M059J (cell line): ENCODE measurements at places on chromosomes 11 and 22. TPM values are rescaled to one million over a fixed set of nuclear protein-coding genes. Genes with fewer than 3 reads are reported as not detected.

HSPB2 gene
- not detected in 2 replicates for total RNA-seq

GAL gene
- not detected in 2 replicates for total RNA-seq

GTSE1 gene
- total RNA-seq: 19.8 and 26.7 TPM in 2 replicates

MS4A6E gene
- total RNA-seq: 25.8 and 38.5 TPM in 2 replicates

CENPM gene
- 47.5 and 62.8 TPM in 2 replicates for total RNA-seq

CELF1 gene
- 50.0 and 73.1 TPM in 2 replicates for total RNA-seq

C11orf97 gene
- not detected in 2 replicates for total RNA-seq

POU2F3 gene
- total RNA-seq: 0.02 TPM in 1 of 2 replicates, not detected in the other

MMP12 gene
- total RNA-seq: 4.0 and 4.6 TPM in 2 replicates

NPAS4 gene
- total RNA-seq: not detected in 2 replicates

PATE4 gene
- total RNA-seq: not detected in 2 replicates

OR2AG1 gene
- total RNA-seq: not detected in 2 replicates

LRRC4C gene
- total RNA-seq: 0.15 and 0.17 TPM in 2 replicates

TIGD3 gene
- total RNA-seq: 1.7 TPM in 1 of 2 replicates, not detected in the other

PLEKHA7 gene
- 15.5 and 43.1 TPM in 2 replicates for total RNA-seq

IL10RA gene
- 0.07 TPM in 1 of 2 replicates, not detected in the other for total RNA-seq

PGA5 gene
- not detected in 2 replicates for total RNA-seq

ZNRF3 gene
- 2.5 and 5.1 TPM in 2 replicates for total RNA-seq

POU2AF2 gene
- not detected in 2 replicates for total RNA-seq

CD3D gene
- not detected in 2 replicates for total RNA-seq

FGF3 gene
- total RNA-seq: not detected in 2 replicates

RTN4RL2 gene
- total RNA-seq: 0.34 and 0.96 TPM in 2 replicates

LDHA gene
- 1,651 and 2,272 TPM in 2 replicates for total RNA-seq

PGA4 gene
- total RNA-seq: not detected in 2 replicates

POLR3H gene
- 21.5 and 22.5 TPM in 2 replicates for total RNA-seq

TSGA10IP gene
- total RNA-seq: not detected in 2 replicates

LYVE1 gene
- 0.15 TPM in 1 of 2 replicates, not detected in the other for total RNA-seq

PATE2 gene
- not detected in 2 replicates for total RNA-seq

SLC5A1 gene
- not detected in 2 replicates for total RNA-seq

CHCHD10 gene
- total RNA-seq: 1.9 and 2.8 TPM in 2 replicates

SCO2 gene
- total RNA-seq: 1.6 TPM in 1 of 2 replicates, not detected in the other

IGLL1 gene
- total RNA-seq: not detected in 2 replicates

DKK3 gene
- total RNA-seq: 967 and 1,045 TPM in 2 replicates

LRRC55 gene
- total RNA-seq: not detected in 2 replicates

STX3 gene
- 35.1 and 52.7 TPM in 2 replicates for total RNA-seq

HIPK3 gene
- 32.4 and 39.8 TPM in 2 replicates for total RNA-seq

DNAJB13 gene
- not detected in 2 replicates for total RNA-seq

RIMBP3B gene
- total RNA-seq: 0.02 and 0.57 TPM in 2 replicates

UPK3A gene
- not detected in 2 replicates for total RNA-seq

PDXP gene
- total RNA-seq: 29.8 and 32.6 TPM in 2 replicates

SNU13 gene
- 77.7 and 96.3 TPM in 2 replicates for total RNA-seq

PCNX3 gene
- total RNA-seq: 16.5 and 26.0 TPM in 2 replicates

RSF1 gene
- total RNA-seq: 31.0 and 32.7 TPM in 2 replicates

CFL1 gene
- total RNA-seq: 1,801 and 2,276 TPM in 2 replicates

LIMK2 gene
- 5.5 and 6.8 TPM in 2 replicates for total RNA-seq

EIF1AD gene
- total RNA-seq: 46.0 and 46.9 TPM in 2 replicates

GP1BB gene
- total RNA-seq: 0.27 and 1.5 TPM in 2 replicates

PLAAT4 gene
- 81.0 and 90.7 TPM in 2 replicates for total RNA-seq

SAA1 gene
- total RNA-seq: 0.57 and 3.0 TPM in 2 replicates

ANO9 gene
- total RNA-seq: 0.20 TPM in 1 of 2 replicates, not detected in the other

TECTA gene
- 0.17 and 0.32 TPM in 2 replicates for total RNA-seq
